ENCODE measurements at places on chromosomes 11 and 22.
A peak's percentile ranks its signal among the peaks of the same experiment; 100 is the strongest.

GRCh38 chr22:35921044-35921443 lies 107.6 kb downstream of the RBFOX2 start:
- no peak for DNase-seq

DNA sequence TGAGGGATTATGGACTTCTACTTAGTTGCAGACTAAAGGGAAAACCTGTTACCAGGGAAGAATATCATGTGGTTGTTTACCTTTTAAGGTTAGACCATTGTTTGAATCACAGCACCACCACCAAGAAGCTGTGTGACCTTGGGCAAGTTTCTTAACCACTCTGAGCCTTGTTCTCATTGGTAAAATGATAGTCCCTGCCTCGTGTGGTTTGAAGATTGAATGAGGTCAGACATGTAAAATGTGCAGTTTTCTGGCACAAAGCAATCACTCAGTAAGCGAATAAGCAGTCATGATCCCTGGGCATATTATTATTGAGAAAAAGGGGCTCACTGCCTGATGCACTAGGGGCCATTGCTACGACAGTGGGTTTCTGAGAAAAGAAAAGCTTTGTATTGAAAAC lies 28.3 kb downstream of the MOV10L1 start:
- no peak for DNase-seq

DNA sequence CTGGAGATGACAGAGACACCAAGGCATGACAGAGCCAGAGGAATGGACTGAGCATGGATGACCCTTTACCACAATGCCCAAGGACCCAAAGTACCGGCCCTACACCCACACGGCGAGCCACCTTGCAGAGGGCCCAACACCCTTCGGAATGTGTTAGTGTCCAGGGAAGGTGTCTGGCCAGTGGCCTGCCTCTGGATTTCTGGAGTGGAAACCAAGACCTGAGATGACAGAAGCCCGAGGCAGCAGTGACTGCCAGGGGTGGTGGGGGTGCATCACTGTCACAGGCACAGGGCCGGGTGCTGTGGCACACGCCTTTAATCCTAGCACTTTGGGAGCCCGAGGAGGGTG lies 28.7 kb downstream of the PDGFB start:
- DNase-seq = no peak

DNA sequence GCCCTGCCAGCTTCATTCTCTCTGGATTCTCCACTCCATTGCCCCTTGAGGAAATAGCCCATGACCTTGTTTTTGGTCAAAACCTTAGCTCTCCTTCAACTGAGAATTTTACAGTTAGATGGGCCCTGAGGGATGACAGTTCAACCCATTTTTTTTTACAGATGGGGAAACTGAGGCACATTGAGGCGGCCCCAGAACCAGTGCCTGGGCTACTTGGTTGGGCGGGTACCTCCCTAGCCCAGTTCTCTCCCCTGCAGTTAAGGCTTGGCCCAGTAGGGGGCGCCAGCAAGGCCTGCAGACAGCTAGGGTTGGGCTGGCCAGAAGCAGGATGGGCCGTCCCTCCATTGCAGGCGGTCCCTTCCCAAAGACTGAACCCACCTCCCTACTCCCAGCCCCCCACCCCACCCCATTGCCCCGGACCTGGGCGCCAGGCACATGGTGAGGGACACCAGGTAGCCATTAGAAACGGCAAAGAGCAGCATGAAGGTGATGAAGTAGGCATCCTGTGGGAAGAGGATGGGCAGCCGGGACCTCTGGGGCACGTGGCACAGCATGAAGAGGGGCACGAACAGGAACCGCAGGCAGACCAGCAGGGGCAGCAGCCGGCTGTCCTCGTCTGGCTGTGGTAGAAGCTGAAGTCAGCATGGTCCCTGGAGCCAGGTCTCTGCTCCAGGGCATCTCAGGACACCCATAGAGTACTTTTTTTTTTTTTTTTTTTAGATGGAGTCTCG lies 7.6 kb downstream of the SLC29A2 start:
- DNase-seq = peak; percentile 70

- no peak for DNase-seq
Measured at GRCh38 chr11:78040691-78041379, 17.8 kb upstream of the KCTD14 start.

DNA sequence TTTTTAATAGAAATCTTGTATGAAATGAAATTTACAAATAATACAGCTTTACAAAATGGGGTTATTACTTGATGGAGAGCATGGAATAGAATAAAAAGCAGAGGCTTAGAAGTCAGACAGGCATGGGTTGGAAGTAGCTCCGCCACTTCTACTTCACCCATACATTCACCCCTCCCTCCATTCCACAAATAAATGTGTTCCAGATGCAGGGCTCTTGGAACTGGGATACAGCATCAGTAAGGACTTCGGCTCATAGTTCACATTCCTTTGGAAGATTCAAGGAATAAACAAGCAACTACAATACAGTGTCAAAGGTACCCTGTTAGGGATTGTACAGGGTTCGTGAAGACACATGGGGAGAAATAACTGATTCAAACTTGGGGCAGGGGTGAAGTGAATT lies 156.8 kb downstream of the WNT11 start:
- no peak for DNase-seq

GRCh38 chr11:44875037-44875436 lies 75.6 kb downstream of the TP53I11 start:
- no peak for DNase-seq

GRCh38 chr11:75196426-75196825 lies 44.1 kb upstream of the TPBGL start:
- DNase-seq = no peak

DNA sequence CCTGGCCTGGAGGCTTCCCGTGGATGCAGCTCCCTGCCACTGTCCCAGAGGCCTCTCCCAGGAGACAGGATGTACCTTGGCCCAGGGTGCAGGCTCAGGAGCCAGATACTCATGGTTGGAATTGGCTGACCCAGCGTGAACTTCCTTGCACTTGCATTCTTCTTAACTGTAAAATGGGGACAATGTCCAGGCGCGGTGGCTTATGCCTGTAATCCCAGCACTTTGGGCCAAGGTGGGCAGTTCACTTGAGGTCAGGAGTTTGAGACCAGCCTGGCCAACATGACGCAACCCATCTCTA lies 20.1 kb upstream of the ST3GAL4 start:
- DNase-seq = no peak

GRCh38 chr11:48055292-48056132 lies 75.2 kb downstream of the PTPRJ start:
- DNase-seq = peak; percentile 82

DNA sequence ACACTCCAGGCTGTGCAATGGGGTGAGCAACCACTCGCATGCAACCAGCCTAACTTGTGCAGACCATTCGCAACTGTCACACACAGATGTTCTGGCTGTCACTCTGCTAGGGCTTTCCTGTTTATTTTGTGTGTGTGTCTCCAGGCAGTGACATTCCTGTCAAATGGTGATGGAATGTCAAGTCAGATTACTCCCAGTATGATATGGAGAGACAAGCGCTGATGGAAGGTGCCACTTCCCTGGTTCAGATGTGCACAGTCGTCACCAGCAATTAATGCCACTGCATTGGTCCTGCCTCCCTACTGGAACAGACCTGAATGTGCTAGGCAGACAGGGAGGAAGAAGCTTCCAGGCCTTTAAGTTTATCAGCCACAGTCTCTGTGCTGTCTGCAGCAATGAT lies 442.4 kb upstream of the ISX start:
- no peak for DNase-seq

GRCh38 chr22:25669253-25670069 lies 72.5 kb upstream of the MYO18B start:
- DNase-seq = peak; percentile 41

DNA sequence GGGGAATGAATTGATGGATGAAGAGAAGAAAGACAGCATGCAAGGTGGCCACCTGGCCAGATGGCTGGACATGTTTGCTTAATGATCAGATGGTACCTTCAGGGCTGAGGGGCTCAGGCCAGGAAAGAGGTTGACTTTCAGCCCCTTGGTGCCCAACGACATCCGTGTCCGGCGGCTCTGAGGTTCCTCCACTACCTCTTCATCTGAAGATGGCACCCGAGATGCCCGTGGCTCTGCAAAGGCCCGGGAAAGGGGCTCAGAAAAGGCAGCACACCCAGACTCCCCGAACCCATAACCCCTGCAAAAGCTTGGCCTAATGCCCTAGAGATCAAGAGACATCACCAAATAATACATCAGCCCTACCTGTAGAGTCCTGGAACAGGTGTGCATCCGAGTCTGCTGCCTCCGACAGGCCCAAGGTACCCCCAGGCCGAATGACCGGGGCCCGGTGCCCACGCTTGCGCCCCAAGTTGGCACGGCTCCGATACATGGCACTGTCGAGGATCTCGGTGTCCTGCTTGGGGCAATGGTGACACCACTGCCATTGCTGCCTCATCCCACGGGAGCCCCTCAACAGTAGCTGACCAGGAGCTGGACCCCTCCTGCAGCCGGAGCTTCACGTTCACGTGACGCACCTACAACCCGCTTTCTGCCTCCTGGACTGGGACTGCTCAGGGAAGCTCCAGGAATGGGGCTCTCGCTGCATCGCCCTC lies 22.9 kb downstream of the TNKS1BP1 start:
- DNase-seq = no peak

- no peak for DNase-seq
Measured at GRCh38 chr22:17984114-17984513, 40.2 kb downstream of the MICAL3 start.

GRCh38 chr22:24727218-24727851 lies 47.2 kb downstream of the PIWIL3 start:
- peak; percentile 94 for DNase-seq

GRCh38 chr11:70546191-70546940 lies 148.0 kb downstream of the CTTN start:
- DNase-seq = no peak

GRCh38 chr11:107044503-107044902 lies 26.2 kb upstream of the GUCY1A2 start:
- DNase-seq = no peak

DNA sequence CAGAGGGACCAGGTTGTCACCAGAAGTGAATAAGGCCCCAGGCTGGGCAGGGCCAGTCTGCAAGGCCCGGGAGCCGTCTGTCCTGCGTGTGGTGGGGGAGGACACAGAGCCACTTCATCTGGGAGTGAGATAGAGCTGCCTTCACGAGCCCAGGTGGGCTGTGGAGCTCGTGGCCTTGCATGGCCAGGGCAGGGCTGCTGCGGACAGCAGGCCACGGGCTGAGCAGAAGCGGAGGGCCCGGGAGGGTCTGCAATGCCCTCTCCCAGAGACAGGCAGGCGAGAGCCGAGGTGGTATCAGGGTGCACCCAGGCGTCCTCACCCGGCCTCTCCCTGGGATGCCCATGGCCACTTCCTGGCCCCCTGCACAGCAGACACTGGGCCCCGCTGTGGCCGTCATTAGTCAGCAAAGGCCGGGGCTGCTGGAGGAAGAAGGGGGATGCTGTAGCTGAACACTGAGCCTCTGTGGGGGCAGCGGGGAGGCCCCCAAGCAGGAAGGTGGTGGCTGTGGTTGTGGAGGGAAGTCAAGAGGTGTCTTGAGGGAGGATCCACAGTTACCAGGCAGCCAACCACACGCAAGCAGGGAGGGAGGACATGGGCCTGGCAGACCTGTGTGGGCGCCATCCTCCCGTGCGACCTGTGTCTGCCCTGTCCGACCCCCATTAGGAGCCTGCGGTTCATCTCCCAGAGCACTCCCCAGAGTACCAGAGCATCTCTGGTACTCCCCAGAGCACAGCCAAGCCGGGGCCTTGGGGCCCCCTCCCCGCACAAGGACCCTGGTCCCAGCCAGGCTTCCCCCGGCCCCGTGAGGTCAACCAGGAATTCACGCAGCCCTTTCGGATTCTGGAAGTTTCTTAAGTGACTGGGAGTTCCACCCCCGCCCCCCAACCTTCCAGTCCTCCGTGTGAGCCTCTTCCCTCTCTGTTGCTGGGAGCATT lies 1109.5 kb downstream of the BRD1 start:
- no peak for DNase-seq
